Activated T-cell treated with anti-CD3 and anti-CD28 coated beads for 48 hours (primary cell): ENCODE measurements at places on chromosomes 1 and 21.

DNA sequence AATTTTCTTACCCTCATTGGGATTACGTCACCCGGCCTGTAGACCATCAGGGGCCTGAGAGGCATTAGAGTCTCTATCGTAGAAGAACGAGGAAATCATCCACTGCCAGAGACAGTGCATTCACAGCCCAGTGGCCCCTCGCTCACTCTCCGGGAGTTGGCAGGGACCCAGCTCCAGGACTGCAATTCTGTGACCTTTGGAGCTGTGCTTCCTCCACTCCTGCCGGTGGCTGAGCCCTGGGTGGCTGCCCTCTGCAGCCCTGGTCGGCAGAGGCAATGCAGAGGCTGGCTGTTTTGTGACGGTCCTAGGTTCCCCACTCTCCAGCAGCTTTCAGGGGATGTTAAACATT, 12.7 kb downstream of the SLC37A1 start:
- DNase-seq = no peak

DNA sequence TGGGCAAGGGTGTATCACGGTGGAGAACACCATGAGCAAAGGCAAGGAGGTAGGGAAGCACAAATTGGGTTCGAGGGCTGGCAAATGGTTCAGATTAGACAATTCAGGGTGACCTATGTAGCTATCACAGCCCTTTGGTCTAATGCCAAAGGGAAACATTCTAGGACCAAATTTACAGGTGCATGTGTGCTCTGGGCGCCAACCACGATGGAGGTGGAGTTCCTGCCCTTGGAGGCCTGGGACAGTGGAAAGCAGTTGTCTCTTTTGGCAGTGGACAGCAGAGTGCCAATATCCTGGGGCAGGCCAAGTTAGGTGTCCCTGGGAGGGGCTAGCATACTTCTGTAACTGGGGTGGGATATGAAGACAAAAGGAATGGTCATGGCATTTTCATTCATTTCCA, 40.1 kb downstream of the IGFN1 start:
- DNase-seq = no peak

DNA sequence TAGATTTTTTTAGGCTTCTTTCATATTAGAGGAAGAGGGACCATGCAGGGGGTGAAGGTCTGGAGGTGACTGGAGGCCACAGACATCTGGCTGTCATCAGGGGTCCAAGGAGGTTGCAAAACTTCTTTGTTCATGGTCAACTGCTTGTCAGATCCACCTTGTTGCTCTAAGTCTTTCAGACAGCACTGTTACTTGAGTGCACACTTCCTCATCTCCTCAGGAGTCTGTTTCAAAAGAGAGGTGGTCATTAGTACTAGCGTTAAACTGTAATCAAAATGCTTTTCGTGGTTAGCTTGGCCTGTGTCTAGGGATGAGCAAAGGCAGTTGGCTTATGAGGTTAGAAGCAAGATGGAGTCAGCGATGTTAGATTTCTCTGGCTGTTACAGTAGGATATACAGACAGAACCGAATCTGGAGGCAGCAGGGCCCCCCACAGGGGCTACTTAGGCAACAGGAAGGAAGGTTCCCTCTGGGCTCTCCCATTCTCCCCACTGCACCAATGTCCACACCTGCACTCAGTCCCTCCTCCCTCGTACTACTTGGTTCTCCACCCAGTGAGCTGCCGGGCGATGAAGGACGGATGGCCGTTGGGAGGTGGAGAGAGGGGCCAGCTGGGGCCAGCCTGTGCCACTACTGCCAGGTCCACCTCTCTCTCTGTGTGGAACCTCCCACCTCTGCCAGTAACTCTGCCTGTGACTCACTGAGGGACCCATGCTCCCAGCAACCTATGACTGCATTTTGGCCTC, 57.2 kb downstream of the TOR1AIP2 start:
- no peak for DNase-seq

- no peak for DNase-seq
Observed at GRCh38 chr1:100616121-100616621, 78.2 kb downstream of the GPR88 start.

DNA sequence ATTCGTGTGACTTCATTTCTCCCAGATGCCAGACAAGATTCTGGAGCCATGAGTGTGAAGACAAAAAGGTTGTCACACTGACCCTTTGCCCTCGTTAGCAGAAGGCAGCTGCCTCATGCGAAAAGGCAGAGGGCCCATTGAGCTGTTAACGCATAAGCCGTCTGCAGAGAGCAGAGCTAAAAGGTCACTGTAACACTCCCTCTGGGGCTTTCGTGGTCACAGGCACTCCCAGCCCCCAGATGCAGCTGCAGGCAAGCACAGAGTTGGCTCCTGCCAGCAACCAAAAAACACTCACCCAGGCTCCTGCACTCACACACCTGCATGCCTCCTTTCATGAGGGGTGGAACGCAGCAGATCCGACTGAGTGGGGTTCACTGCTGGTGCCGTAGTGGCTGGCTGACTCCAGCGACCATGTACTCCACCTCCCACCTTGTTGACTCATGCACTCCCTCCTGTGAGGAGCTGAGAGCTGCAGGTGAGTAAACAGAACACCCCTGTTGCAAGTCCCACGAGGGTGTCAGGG, 287.5 kb downstream of the SMYD3 start:
- DNase-seq = no peak

- no peak for DNase-seq
Observed at GRCh38 chr1:184395937-184396480, 9.2 kb downstream of the C1orf21 start.

DNA sequence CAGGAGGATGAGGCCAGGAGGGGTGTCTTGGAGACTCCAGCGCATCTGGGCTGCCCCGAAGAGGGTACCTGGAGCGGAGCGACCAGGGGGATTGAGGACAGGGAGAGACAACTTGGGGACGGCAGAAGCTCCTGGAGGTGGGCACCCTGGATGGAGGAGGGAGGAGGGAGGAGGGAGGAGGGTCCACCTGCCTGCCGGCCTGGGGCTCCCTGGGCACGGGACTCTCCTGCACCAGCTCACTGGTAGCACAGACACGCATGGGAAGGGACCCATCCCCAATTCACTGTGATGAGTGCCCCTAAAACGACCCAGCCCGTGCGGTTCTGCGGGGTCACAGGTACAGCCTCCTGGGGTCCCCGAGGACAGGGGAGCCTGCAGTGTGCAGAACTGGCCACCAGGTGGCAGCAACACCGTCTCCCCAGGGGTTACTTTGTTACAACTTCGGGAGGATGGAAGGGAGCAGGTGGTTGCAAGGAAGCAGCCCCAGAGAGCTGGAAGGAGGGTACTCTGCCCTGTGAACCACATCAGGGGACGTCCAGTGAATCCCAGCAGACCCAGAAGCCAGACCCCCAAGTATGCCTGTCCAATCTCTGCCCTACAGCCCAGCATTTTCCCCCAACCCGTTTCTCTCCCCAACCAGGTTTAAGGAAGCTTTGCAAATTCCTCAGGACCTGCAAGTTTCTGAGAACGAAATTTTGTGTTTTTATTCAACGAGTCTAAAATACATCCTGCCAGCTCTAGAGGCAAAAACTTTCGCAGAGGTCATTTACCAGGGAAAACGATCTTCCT, 482.4 kb downstream of the NPHP4 start:
- DNase-seq = peak; percentile 51

DNA sequence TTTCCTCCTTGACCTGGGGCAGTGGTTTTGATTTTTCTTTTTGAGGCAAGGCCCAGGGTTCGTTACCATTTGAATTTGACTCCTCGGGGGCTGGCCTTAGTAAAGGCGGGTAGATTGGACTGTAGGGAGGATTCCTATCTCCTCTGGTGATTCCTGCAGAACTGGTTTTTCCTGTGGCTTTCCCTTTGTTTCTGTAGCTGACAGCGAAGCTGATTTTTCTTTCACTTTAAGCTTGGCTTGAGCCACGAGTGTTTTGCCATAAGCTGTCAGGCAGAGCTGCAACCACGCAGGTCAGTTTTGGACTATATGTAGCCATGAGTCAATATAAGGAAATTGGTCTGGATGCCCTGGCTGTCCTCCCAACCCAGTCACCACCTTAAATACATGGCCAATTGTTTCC, 28.7 kb upstream of the KCNJ15 start:
- no peak for DNase-seq

DNA sequence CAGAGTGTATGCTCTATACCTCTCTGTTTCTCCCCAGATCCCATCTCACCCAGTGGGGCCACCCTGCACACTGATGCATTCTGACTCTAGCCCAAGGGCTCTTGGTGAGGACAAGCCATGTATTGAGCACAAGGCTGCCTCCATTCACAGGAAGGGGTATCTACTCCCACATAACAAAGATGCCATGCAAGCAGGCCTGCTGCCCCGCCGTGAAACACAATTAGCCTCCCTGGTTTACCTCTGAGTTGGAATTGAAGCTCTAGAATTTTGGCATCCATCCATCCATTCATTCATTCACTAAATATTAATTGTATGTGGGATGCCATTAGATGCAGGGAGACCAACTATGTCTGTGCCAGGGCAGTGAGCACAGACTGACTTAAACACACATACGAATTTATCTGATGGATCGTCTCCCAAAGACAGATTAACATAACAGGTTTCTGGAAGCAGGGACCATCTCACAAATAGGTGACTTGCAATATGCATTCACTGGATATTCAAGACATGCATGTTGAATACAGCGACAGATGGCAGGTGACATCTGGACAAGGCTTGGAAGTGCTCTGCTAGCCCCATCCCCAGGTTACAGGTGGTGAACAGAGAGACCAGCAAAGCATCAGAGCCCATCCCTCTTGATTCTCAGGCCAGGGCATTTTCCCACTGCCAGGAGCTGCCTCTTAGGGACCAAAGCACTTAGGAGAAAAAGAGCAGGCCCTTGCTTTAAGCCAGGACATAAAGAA, 34.3 kb downstream of the TRABD2B start:
- DNase-seq = no peak

- no peak for DNase-seq
Observed at GRCh38 chr1:181181792-181182585, 93.5 kb downstream of the IER5 start.

- DNase-seq = no peak
Observed at GRCh38 chr1:225044258-225044657, 114.8 kb downstream of the DNAH14 start.

GRCh38 chr1:179995576-179995975, 41.0 kb downstream of the CEP350 start:
- no peak for DNase-seq

GRCh38 chr1:5906116-5906515, 86.1 kb downstream of the NPHP4 start:
- no peak for DNase-seq

GRCh38 chr1:184641894-184642293, 112.8 kb downstream of the EDEM3 start:
- no peak for DNase-seq

DNA sequence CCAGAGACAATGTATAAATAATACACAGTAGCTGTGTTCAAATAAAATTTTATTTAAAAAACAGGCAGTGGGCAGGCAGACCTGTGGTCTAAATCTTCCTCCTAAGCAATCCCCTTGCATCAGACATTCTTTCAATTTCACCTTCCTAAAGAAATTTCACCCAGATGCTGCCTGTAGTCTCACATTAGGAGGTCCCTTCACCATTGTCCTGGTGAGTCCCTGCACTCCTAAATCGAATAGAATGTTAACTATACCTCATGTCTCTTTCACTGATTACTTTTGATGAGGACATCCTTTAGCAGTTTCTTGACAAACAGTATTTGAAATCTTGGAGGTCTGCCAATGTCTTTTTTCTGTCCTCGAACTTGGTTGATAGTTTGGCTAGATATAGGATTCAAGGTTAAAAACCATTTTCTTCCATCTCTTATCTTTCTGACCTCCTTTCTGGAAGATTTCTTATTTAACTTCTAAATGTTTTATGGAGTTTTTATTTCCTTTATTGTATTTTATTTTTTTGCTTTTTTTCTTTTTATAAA, 77.5 kb downstream of the LPGAT1 start:
- no peak for DNase-seq

- DNase-seq = no peak
Observed at GRCh38 chr1:91499904-91500755, 521 bp upstream of the CDC7 start.

DNA sequence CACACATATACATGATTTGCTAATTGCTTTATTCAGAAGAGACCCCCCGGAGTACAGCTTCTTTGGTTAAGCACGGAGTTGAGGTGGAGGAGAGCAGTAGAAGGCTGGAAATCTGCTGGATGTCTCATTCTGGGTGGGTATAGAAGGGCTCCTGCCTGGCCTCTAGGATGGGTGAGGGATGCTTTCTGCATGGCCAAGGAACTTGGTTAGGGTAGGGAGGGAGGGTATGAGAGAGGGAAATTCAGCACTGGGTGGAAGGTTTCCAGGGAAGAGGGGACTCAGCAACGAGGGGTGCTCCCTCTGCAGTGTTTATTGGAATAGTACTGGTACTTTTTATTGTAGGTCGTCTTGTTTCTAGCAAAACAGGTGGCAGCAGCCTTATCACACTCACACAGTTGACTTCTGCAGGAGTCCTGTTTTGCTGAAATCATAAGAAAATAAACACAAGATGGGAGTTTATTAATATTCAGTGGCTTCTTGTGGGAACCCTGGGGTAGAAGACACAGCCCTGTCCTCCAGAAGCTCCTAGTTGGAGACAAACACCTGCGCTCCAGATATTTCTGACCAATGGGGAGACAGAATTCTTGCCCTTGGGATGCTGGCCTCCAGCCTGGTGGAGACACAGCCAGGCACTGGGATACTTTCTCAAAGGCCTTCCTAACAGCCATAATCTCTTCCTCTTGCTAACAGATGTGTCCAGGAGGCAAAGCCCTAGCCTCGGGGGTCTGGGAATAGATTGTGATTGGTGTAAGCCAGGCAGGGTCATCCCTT, 3.8 kb downstream of the PLA2G2A start:
- DNase-seq = no peak

DNA sequence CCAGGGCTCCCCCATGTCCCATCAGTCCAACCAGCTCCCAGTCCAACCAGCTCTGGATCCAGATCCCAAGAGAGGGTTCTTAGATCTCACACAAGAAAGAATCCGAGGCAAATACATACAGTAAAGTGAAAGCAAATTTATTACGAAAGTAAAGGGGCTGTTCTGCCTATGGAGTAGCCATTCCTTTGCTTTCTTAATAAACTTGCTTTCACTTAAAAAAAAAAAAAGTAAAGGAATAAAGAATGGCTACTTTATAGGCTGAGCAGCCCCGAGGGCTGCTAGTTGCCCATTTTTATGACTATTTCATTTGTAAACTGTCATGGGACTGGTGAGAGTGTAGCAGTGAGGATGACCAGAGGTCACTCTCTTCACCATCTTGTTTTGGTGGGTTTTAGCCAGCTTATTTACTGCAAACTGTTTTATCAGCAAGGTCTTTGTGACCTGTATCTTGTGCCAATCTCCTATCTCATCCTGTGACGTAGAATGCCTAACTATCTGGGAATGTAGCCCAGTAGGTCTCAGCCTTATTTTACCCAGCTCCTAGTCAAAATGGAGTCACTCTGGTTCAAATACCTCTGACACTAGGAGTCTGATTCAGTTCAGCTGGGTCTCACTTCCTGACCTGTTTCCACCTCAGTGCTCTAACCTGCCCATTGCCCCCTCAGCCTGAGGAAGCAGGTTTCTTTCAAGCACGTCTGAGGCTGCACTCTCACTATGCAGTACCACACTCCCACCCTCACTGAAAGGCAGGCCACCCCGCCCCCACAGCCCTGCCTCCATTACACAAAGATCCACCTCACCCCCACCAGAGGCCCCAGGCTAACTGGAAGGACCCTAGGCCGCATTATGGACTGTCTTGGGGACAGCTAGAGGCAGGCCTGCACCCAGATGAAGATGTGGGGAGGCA, 26.5 kb upstream of the ATP2B4 start:
- DNase-seq = no peak

- DNase-seq = no peak
Observed at GRCh38 chr1:27544834-27545233, 54.9 kb upstream of the WASF2 start.
